ENCODE measurements at places on chromosomes 11 and 22.

DNA sequence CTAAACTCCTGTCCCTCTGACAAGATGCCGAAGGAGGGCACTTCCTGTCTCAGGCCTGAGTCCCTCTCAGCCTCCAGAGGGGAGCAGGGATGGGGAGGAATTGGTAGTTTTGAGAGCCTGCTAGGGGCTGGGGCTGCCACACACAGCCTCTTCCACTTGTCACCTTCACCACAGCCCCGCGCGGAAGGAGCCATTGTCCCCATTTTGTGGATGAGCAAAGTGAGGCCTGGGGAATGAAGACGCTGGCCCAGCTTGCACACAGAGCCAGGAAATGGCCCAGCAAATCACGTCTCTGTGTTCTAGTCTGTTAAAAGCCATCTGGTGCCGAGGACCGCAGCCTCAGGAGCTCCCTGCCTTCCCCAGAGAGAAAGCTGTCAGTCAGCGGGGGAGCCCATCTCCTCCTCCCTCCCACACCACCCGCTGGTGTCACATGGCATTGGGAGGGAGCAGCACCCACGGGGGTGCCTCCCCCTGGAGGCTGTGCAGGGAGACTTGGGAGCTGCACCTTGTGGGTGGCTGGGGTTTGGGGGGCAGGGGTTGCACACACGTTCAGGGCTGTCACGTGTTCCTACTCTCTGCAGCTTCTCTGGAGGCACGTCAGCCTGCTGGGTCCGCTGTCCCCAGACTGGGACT lies 34.6 kb downstream of the RASD2 start:
- no peak for DNase-seq

- DNase-seq, result no peak
Observed at GRCh38 chr11:1706634-1707400, 9.8 kb downstream of the KRTAP5-6 start.

DNA sequence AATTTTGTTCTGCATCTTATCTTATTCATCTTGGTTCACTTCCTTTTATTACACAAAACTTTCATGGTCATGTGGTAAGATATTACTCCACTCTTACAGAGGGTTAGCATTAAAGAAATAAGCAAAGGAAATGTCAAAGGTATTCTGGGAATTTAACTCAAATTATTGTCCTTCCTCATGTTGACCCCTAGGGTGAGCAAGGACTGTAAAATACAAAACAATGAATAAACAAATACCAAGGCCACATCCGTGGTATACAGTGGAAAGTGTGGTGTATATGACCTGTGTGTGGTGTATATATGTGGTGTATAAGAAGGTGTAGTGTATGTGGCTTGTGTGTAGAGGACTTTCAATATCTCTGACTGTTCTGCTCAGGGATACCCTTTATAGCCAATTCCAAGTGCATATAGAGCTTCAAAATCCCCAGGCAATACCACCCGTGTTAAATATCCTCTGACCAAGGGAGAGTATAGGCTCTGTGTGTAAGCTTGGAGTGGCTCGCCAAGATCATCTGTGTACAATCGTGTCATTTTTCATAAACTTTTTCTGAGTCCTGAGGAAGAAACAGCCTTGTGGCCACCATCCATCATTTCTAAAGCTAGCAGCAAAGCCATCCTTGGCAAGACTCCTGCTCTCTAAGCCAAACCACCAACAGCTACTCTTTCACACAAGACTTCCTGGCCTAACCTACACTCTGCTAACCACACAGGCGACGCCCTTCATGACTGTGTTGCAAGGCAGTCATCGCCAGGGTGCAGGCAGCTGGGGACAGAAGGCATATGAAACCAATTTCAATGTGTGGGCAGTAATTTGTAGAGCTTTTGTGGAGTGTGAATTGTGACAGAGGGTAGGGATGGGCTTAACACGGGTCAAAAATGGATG lies 548.0 kb downstream of the ETS1 start:
- DNase-seq, result peak; percentile 76

DNA sequence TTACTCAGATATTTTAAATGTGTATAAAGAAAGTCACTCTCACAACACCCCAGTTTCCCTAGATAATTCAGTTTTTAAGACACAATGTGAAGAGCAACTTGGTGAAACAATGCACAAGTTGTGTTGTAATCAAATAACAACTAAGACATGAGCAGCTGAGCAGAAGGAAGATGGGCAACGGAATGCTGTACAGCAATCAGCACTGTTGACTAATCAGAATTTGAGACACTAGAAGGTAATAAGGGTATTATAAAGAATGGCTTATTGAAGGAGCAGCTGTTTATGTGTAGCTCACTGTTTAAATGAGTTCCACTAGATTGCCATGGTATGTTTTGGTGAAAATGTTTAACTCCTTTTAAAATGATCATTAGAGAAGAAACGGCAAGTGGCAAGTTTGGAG lies 60.1 kb downstream of the SOX6 start:
- DNase-seq, result no peak

DNA sequence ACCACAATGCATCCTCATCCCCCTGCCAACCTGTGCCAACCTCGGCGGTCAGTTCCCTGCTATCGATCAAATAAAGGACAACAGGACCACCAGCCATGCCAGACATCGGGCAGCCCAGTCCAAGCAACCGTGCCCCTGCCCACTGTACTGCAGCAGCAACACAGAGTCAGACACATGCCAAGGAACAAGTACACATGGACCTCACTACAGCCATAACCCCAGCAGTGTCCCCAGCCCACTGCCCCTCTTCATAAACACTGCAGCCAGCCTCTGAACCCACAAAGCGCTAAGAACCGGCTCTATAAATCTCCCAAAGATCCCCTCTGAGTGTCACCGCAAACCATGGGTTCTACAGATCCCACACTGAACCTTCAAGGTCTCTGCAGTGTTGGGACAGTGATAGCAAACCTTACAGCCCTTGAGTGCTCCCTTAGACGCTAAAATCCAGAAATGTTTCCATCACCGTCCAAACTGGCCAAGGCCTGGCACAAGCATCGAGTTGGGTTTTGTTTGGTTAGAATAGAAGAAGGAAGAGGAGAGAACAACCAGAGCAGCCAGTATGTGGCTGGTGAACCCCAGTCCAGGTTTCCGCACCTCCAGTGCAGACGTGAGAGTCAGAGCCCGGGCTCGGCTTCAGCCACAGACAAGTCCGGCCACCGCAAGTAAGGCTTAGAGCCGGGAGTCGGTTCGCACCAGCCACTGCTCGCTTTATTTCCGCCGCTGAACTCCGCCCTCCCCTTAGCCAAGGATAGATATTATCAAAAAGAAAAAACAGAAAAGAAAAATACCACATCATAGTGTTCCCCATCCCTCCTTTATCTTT lies 7.9 kb downstream of the PAX6 start:
- no peak for DNase-seq

GRCh38 chr22:18067121-18067520 lies 10.7 kb upstream of the PEX26 start:
- no peak for DNase-seq

DNA sequence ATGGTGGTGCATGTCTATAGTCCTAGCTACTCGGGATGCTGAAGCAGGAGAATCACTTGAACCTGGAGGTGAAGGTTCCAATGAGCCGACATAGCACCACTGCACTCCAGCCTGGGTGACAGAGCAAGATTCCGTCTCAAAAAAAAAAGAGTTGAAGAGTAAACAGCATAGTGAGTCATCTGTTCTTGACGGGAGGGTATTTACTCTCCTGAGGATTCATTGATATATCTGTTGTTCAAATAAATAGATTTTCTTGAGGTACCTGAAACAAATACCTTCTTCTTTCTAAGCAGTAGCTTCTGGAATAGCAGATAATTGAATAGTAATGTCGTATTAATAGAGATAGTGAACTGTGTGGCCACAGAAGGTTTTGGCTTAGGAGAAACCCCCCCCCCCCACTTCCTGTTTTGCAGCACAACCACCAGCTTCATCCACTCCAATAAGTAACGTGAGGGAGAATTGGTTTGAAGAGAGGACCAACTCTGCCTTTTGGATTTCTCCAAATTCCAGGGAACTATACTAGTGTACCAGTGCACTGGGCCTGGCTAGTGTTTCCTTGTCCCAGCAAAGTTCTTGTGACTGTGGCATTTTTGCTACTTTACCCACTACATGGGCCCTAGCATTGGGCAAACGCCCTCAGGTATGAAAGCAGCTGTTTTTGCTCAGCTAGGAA lies 90.0 kb downstream of the PRMT3 start:
- no peak for DNase-seq

DNA sequence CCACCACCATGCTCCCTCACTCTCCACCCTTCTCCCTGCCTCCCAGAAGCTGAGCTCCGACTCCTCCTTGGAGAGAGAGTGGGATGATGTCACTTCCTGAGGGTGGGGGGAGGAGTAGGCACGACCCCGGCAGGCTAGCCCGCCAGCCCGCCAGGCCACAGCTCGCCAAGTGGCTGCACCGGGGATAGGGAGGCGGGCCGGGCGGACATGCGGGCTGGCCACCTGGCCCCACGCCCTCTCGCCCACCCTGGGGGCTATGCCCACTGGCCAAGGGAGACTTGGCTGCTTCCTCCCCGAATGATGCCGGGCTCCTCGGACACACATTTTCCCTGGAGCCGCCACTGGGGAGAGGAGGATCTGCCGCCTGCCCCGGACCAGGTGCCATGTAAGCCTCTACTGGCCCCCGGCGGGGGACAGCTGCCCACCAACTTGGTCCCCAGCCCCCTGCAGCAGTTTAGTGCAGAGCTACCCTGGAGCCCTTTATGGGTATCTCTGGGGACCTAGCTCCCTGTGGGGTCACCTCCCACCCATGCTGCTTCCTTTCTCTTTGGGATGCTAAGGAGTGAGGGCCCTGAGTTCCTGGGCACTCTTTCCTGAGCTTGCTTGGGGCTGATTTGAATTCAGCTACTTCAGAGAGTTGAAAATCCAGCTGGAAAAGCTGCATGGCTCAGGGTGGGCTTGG lies 33.7 kb upstream of the MYRF start:
- no peak for DNase-seq

- no peak for DNase-seq
Observed at GRCh38 chr11:82636615-82637014, 97.0 kb downstream of the FAM181B start.

- DNase-seq, result no peak
Observed at GRCh38 chr11:118033443-118033842, 43.4 kb upstream of the TMPRSS4 start.

DNA sequence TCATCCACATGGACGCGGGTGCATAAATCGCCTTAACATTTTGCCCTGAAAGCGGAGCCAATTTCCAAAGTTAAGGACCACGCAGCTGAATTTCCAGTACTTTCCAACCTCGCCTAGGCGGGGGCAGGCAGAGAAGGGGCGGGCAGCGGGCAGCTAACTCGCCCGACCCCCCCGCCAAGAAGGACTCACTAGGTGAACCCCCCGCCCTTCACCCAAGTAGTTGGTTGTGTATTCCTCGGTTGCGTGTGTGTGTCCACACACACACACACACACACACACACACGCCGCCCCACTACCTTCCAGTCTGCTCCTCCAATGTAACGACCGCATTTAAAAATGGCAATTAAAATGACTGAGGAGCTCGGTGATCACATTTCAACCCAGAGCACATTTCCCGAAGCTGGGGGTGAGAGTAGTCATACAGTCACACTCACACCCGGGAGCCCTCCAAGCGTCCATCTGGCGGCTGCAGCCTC lies 1.4 kb downstream of the TENM4 start:
- DNase-seq, result no peak

DNA sequence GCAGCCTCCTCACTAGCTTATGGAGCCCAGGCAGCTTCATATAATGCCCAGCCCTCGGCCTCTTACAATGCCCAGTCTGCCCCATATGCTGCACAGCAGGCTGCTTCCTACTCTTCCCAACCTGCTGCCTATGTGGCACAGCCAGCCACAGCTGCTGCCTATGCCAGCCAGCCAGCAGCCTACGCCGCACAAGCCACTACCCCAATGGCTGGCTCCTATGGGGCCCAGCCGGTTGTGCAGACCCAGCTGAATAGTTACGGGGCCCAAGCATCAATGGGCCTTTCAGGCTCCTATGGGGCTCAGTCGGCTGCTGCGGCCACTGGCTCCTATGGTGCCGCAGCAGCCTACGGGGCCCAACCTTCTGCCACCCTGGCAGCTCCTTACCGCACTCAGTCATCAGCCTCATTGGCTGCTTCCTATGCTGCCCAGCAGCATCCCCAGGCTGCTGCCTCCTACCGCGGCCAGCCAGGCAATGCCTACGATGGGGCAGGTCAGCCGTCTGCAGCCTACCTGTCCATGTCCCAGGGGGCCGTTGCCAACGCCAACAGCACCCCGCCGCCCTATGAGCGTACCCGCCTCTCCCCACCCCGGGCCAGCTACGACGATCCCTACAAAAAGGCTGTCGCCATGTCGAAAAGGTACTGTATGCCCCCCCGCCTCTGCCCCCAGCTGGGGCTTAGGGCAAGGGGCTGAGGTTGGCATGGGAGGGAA lies 8.8 kb downstream of the RBM14 start:
- DNase-seq, result no peak

DNA sequence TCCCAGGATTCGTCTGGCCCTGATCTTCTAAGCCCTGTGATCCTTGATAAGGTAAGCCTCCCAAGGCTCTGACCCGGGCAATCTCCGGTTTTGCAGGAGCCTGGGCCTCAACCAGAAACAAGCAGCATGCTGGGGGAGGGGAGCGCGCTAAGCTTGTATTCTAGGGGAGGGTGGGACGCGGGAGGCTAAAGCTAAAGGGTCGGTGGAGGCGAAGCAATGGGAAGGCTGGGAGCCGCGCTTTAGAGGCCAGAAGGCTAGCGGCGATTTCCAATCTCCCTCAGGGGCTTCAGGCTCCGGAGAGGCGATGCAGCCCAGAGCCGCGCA lies 753 bp downstream of the PTPN5 start:
- no peak for DNase-seq

GRCh38 chr11:32448232-32448631 lies 12.9 kb upstream of the WT1 start:
- no peak for DNase-seq

- no peak for DNase-seq
Observed at GRCh38 chr22:48581205-48581766, 1246.4 kb downstream of the BRD1 start.

GRCh38 chr11:104657083-104657482 lies 241.2 kb downstream of the CASP12 start:
- DNase-seq, result no peak

DNA sequence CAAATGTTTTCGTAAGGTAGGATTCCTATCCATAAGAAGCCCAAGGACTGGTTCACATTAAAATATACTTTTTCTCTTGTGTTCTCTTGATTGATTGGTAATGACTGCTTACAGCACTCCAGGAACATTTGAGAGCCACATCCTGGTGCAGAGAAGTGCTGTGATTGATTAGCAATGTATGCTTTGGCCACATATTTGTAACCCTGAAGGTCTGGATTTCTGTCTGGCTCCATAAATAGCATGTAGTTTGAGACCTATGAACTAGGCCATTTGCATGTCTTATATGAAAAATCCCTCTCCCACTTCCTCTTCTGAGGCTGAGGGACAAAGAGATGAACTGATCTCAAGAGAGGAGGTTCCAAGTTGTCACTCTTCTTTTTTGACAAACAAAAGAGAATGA lies 49.3 kb upstream of the CD44 start:
- no peak for DNase-seq

Data from activated naive CD4-positive, alpha-beta T cell treated with Interleukin-2 at 50 U/mL for 16 hours (primary cell).